Type B pancreatic cell (in vitro differentiated cells): ENCODE measurements at places on chromosomes 2 and 18. TPM values are rescaled to one million over a fixed set of nuclear protein-coding genes. Genes with fewer than 3 reads are reported as not detected.

Gene MRO
- 1.2 and 8.6 TPM in 2 replicates for total RNA-seq

- no peaks in the 10 kb centered on the region for H3K36me3 ChIP-seq
- peak overlapping the region; percentile 61 for H3K27ac ChIP-seq
- H3K27me3 ChIP-seq, result no peaks in the 10 kb centered on the region
Observed at GRCh38 chr2:143901185-143901842, 618.6 kb downstream of the ZEB2 start.

GRCh38 chr2:11998626-11999378, 252.4 kb downstream of the LPIN1 start:
- no peak overlapping the region for H3K4me3 ChIP-seq
- H3K4me1 ChIP-seq, result no peaks in the 10 kb centered on the region
- H3K27ac ChIP-seq, result no peak overlapping the region
- no peak for DNase-seq
- peaks cover 5% of the 10 kb centered on the region for H3K36me3 ChIP-seq

DNA sequence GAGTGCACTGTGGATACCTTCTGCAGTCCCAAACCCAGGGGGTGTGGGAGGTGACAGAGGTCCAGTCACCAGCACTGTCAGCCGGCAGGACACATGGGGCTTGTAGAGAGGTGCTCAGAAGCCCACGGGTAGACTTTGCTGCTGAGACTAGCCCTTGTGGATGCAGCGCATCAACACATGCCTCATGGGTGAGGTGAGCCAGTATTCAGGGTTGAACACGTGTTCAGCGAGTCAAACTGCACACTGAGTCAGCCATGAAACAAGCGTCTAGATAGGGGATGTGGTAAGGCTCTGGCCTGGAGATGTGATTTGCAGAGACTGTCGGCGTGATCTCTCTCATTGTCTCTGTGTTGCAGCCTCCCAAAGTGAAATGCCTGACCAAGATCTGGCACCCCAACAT, 35.8 kb upstream of the SCLY start:
- H3K4me1 ChIP-seq, result peaks cover 5% of the 10 kb centered on the region
- no peak overlapping the region for H3K4me3 ChIP-seq
- no peaks in the 10 kb centered on the region for H3K27me3 ChIP-seq
- no peak overlapping the region for H3K27ac ChIP-seq

DNA sequence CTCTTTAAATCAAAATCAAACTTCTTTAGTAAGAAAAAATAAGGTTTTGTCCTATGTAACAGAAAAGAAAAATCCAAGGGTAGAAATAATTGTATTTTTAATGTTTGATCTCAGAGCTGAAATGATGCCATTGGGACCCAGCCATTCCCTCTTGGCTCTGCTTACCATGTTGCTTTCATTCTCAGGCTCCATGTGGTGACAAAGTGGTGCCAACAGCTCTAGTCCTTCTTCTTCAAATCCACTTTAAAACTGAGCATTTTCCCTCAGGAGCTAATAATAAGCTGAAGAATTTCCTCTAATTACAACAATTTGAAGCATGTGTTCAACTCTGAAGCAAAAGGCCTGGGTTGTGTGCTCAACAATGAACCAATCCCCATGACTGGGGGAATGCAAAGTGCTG, 327.9 kb downstream of the EN1 start:
- no peaks in the 10 kb centered on the region for H3K4me1 ChIP-seq
- no peak for DNase-seq
- peaks cover 17% of the 10 kb centered on the region for H3K27me3 ChIP-seq
- no peaks in the 10 kb centered on the region for H3K36me3 ChIP-seq

- no peaks in the 10 kb centered on the region for H3K36me3 ChIP-seq
- peaks cover 23% of the 10 kb centered on the region for H3K4me1 ChIP-seq
- H3K27ac ChIP-seq, result no peak overlapping the region
- no peak overlapping the region for H3K4me3 ChIP-seq
Observed at GRCh38 chr18:49499046-49499637, 12.1 kb upstream of the C18orf32 start.

Gene IL18R1
- 5.8 and 9.8 TPM in 2 replicates for total RNA-seq

Gene FABP1
- total RNA-seq, result 28.2 and 56.2 TPM in 2 replicates

- H3K27ac ChIP-seq, result peak overlapping the region; percentile 30
- no peaks in the 10 kb centered on the region for H3K27me3 ChIP-seq
- peaks cover 4% of the 10 kb centered on the region for H3K36me3 ChIP-seq
- H3K4me1 ChIP-seq, result peaks cover 16% of the 10 kb centered on the region
- H3K4me3 ChIP-seq, result no peak overlapping the region
- DNase-seq, result no peak
Observed at GRCh38 chr2:241289597-241289996, 25.9 kb downstream of the HDLBP start.

Gene KCNK3
- 2.7 and 7.7 TPM in 2 replicates for total RNA-seq

Gene CFC1
- total RNA-seq, result 25.5 and 27.1 TPM in 2 replicates

DNA sequence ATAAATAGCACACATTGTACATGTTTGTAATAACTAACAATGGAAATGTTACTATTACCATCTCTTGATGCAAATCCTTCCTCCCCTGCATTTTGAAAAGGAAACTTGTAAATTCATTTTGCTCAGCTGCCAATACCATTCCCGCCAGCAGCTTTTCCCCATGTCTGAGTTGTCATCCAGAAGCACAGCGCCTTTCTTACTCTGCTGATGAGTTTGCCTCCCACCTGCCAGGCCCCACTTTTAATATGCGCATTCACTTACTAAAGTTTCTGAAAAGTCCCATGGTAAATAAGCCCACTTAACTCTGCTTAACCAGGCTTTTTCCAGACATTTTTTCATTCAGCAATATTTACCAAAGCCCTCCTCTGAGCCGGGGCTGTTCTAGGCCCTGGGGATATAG, 3.9 kb downstream of the CHST10 start:
- no peak overlapping the region for H3K27ac ChIP-seq
- peaks cover 24% of the 10 kb centered on the region for H3K4me1 ChIP-seq
- H3K27me3 ChIP-seq, result no peaks in the 10 kb centered on the region
- DNase-seq, result no peak

Gene RIOK3
- total RNA-seq, result 46.7 and 86.3 TPM in 2 replicates

DNA sequence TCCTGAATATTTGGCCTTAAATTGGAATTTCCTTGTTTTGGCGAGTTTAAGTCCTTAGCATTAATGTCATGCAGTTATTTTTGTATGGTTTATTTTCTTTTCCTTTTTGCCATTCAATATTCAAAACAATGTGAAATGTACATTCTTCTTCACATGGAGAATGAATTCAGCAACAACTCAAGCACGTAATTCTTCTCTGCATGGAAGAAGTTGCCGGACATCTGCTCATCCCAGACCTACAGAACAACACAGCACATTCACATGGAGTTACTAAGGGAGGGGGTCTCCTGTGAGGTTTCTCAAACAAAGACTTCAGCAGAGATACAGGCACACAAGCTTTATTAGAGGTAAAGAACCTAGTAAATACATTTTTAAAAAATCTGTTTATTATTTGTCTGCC, 236.8 kb downstream of the SATB2 start:
- DNase-seq, result no peak
- H3K4me3 ChIP-seq, result no peak overlapping the region
- H3K36me3 ChIP-seq, result no peaks in the 10 kb centered on the region
- no peaks in the 10 kb centered on the region for H3K4me1 ChIP-seq

Gene SULT1C4
- total RNA-seq, result 3.5 and 27.5 TPM in 2 replicates

Gene GRP
- 1.2 and 3.0 TPM in 2 replicates for total RNA-seq
